ENCODE measurements at places on chromosomes 4 and X.

DNA sequence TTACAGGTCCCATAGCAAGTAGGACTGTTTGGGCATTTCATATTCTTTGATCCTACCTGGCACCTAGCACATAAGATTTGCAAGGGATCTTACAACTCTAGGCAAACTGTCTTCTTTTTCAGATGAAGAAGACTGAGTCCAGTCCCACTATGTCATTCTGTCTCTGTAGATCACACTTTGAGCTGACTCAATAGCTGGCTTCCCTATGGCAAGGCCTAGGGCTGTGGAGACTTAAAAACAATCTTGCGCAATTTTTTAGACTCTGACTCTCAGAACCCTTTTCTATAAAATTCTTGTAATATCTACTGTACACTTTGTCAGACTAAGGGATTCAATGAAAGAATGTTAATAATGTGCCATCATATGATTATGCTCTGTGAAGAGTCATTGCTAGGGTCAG, 26.7 kb downstream of the OTC start:
- DNase-seq, result no peak

- DNase-seq, result no peak
Observed at GRCh38 chr4:42906341-42906740, 13.8 kb downstream of the GRXCR1 start.

DNA sequence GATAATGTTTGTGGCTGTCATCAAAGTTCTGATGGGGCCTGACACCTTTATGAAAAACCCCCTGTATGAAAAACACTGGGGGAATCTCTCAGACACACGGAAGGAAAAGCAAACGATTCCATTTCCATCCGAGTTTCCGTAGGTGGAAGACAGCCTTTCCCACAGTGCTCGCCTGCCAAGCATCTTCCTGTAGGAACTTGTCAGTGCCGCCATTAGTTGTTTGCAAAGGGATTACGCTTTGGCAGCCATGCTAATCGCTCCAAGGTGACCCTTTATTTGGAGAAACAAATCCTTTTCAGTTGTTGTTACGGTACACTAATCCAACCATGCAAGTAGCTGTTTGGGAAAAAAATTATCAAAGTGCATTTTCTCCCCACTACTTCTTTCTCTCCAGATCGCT, 44.4 kb upstream of the STOX2 start:
- DNase-seq, result no peak

- DNase-seq, result peak; percentile 30
Observed at GRCh38 chrX:23756165-23756564, 13.1 kb upstream of the ACOT9 start.

DNA sequence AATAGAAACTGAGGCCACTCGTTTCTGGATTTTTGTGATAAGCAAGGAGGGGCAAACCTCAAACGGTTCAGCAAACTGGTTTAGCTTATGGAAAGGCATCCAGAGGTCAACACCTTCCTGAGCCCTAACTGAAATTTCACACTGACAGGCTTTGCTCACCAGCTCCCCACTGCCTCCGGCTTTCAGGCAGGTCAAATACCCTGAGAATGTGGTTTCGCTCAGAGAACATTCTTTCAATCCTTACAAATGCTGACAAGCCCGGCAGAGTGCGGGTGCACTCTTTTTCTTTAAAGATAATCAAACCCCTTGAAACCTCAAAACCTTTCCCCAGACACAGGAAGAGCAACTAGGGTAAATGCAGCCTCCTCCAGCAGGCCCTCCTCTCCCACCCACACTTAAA, 41.5 kb downstream of the CD40LG start:
- DNase-seq, result no peak

GRCh38 chr4:127370604-127371003, 262.2 kb upstream of the INTU start:
- no peak for DNase-seq

DNA sequence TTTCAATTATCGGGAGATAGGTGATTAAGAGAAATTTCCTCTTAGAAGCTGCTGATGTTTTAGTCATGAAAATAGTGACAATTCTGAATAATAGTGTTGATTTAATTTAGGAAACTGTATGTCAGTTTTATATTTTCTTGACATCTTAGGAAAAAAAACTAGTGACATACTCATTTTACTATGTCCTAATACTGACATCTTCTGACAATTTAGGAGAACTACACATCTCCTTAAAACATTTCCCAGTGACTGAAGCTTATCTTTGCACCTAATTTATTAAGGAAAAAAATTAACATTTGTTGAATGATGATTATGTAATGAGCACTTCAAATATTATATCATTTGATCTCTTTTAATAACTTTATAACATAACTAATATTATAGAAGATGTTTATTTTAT, 42.0 kb upstream of the RBMXL3 start:
- DNase-seq, result no peak

- DNase-seq, result no peak
Observed at GRCh38 chrX:17812763-17813162, 48.3 kb downstream of the RAI2 start.

GRCh38 chr4:127988638-127989037, 23.4 kb downstream of the ABHD18 start:
- DNase-seq, result no peak

DNA sequence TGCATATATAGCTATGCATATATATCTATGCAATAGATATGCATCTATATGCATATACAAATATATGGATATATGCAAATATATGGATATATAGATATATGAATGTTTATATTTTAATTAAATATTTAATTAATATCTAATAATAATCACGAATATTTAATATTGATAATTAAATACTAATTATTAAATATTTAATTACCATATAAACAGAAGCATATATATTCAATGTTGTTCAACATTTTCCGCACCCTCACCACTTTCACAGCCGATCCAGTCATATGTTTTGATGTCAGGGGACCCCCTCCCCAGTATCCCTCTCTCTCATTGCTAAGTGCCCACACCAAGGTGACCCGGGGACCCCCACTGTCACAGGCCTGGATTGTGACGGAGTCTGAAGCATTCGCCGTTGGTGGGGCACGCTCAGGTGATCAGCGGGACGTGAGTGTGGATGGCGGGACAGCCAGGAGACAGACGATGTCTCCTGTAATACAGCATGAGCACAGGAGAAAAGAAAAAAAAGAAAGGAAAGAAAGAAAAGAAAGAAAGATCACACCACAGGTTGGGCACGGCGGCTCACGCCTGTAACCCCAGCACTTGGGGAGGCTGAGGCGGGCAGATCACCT, 199.7 kb downstream of the CRLF2 start:
- no peak for DNase-seq

DNA sequence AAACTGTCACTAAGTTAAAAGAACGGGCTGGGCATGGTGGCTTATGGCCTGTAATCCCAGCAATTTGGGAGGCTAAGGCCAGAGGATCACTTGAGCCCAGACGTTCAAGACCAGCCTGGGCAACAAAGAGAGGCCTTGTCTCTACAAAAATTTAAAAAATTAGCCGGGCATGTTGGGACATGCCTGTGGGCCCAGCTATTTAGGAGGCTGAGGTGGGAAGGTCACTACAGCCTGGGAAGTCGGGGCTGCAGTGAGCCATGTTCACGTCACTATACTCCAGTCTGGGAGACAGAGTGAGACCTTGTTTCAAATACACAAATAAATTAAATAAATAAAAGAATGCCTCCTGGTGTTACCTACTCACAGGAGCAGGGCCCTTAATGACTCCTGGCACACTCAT, 69.5 kb downstream of the APBB2 start:
- DNase-seq, result no peak

- DNase-seq, result no peak
Observed at GRCh38 chrX:108664701-108665100, 71.7 kb downstream of the IRS4 start.

- no peak for DNase-seq
Observed at GRCh38 chr4:56296526-56296925, 90.8 kb downstream of the AASDH start.

- DNase-seq, result no peak
Observed at GRCh38 chr4:117777721-117778120, 256.6 kb upstream of the NDST3 start.

- DNase-seq, result no peak
Observed at GRCh38 chr4:129415004-129415403, 319.1 kb downstream of the C4orf33 start.

DNA sequence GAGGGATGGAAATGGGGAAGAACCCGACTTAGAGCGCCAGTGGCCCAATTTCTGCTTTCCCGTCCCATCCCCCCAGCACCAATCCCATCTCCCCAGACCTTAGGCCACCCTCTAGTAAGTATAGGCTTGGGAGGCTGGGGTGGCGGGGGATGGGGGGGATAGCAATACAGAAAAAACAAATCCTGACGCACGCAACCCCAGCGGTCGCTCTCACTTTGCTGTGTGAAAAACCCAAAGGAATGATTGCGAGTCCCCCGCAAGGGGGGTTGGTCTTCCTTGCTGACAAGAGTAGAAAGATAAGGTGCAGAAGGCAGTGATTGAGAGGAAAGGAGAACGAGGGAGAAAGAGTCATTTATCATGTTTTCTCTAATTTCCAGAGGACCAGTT, 863 bp downstream of the CPE start:
- no peak for DNase-seq
